ENCODE measurements at places on chromosomes 1 and 21.
A peak's percentile ranks its signal among the peaks of the same experiment; 100 is the strongest.

DNA sequence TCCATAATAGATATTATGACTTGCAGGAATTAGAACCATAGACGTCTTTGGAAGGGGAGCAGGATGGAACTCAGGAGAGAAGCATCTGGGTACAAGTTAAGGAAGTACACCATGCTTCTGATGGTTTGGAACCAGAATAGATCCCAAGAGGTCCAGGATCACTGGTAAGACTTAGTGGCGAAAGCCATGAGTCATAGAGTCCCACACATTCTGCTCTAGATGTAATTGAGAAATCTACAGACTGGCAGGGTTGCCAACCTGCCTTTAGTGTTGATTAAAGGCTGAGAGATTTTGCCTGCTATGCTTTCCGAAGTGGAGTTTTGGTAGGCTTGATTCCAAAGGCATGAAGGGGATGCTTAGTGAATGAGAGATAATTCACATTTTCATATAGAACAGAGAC, 57.1 kb upstream of the C1orf87 start:
- no peak for DNase-seq

- no peak for DNase-seq
These were observed 1.2 kb downstream of the PSMG1 start for GRCh38 chr21:39182016-39182415.

DNA sequence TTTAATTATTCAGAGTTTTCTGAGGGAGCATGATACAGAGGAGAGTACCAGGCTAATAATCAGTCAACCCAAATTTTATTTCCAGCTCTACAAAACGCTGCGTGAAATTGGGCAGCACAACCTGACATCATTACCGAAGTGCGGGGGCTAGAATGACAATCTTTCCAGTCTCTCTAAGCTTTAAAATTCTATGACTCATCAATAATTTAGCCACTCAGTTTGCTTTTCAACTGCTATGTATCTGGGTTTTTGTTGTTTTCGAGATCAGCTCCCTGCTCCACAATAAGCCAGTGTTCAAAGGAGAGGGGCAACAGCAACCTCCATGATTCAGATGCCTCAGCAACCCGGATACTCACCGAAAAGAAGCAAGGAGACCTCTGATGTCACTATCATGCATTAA, 13.9 kb downstream of the SORT1 start:
- DNase-seq = no peak

GRCh38 chr1:90989302-90989701, 32.5 kb downstream of the ZNF644 start:
- DNase-seq = no peak

DNA sequence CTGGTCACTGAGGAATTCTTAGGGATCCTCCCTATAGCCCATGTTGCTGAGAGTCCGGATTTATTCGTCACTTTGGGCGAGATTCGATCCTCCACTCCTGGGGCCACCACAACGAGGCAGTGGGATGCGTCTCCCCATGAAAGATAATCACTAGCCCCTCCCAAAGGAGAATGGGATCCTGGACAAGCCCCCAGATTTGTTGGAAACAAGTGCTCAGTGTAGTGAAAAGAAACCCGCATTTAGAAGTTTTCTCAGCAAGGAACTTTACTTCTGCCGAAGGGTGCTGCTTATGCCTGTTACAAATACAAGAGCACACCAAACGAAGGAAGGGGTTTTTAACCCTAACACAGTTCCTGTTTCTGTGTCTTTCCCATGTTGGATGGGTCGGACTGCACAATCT, 83.3 kb downstream of the ZFYVE9 start:
- DNase-seq = no peak

DNA sequence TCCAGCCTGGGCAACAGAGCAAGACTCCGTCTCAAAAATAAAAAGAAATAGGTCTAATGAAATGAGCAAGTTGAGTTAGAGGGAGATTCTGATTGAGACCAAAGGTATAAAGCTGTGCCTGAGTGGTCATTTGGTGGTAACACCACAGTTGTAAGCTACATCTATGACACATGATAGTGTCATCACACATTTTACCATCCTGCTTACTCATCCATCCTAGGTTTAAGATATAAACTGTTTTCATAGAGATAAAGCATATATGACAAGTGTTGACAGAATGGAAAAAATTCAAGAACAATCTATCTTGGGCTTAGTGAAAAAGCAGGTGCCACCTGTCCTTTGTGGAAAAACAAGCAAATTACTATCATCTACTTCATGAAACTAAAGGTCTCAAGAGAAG, 7.1 kb upstream of the CFAP141 start:
- DNase-seq = no peak

GRCh38 chr1:183096894-183097293, 73.7 kb downstream of the LAMC1 start:
- no peak for DNase-seq

DNA sequence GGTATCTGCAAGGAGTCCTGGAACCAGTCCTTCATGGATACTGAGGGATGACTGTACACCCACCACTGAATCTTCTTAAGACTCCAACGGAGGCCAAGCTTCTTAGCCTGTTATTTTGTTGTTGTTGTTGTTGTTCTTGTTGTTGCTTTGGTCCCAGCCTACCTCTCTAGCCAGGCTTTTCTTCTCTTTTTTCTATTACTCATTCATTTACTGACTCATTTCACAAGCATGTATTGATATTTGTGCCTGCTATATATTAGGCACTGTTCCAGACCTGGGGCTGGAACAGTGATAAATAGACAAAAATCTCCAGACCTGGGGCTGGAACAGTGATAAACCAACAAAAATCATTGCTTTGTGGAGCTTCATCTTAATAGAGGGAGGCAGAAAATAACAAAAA, 20.4 kb downstream of the CENPF start:
- DNase-seq = no peak

GRCh38 chr1:75035536-75035935, 98.7 kb upstream of the LHX8 start:
- DNase-seq = no peak

GRCh38 chr1:240611619-240612480, at the start of gene GREM2:
Gene GREM2, minus strand, starts transcription at chr1:240612155. Its CDS starts 118,680 bp downstream, at chr1:240493475.
- DNase-seq = no peak

GRCh38 chr1:33473900-33474299, 1.5 kb downstream of the ZSCAN20 start:
- no peak for DNase-seq

DNA sequence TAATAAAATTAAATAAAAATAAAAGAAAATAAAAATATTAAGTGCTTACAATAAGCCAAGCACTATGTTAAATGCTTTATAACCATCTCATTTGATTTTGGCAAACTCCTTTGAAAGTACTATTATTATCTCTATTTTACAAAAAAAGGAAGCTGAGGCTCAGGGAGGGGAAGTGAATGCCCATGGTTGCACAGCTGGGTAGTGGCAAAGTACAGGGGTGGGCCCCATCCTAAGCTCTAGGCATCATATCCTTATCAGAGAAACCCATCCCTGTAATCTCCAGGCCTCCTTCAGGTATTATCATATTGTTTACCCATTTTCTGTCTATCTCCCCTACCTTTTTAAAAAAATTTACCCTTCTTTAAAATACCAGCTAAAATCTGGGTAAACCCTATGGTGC, 2.3 kb upstream of the MED18 start:
- DNase-seq = no peak

DNA sequence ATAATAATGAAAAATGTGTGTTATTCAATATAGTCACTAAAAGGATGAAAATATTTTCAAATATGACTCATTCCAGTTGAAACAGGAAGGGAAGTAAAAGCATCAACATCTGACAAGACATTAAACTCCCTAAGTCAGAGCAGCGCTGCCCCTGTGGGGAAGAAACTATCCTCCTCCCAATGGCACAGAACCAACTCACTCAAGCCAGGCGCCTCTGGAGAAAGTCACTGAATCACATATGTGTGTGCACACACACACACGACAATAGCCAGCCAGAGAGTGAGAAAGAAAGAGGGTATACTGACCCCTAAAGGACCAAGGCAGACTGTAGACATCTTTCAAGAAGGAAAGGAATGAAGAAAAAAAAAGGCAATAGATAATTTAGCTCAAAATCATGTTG, 126.9 kb downstream of the SETD4 start:
- no peak for DNase-seq

- DNase-seq = no peak
These were observed 9.7 kb downstream of the PLPP3 start for GRCh38 chr1:56569661-56570060.

GRCh38 chr1:11341901-11342552, 69.0 kb downstream of the UBIAD1 start:
- DNase-seq = no peak

GRCh38 chr1:32701421-32701911, 1.1 kb downstream of the SYNC start:
- no peak for DNase-seq

- no peak for DNase-seq
These were observed 104.8 kb downstream of the TOMM20 start for GRCh38 chr1:235023711-235024439.

DNA sequence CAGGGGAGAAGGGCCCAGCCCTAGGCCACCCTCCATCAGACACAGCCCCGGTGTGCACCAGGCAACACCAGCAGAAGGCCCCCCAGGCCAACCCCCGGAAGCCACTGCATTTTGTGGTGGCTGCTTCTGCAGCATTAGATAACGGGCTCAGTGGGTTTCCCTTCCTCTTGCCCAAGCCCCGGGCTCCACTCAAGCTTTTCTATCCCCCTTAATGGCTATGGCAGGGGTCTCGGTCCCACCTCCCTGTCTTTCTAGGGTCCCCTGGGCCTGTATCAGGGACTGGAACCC, 18.9 kb downstream of the C1orf174 start:
- peak; percentile 93 for DNase-seq

DNA sequence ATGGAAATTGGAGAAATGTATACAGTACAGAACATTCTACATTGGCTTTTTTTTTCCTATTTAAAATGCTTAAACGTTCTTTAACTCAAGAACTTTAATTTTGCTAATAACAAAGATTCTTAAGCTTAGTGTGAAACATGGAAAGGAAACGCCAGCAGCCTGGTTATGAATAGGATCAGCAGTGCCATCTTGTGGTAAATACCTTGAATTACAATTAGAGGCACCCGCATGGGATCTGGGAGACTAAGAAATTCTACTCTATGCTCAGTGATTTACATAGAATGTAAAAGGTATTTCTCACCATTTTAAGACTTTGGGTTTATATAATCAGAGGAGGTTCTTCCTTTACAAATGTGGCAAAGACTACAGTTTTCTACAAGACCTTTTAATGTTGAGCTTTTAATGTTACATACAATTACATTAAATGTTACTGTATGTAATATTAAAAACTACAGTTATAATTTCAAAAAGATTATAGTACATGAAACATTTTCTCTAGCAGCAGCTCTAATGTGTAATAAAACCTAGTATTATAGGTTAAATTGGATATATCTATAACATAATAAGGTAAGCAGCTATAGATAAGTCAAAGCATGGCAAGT, 32.1 kb upstream of the APOBEC4 start:
- peak; percentile 38 for DNase-seq
